Activated naive CD8-positive, alpha-beta T cell treated with anti-CD3 and anti-CD28 coated beads, Interleukin-2, amount 10 ng/mL, durations not matched to agents 7 days and 5 days (primary cell): ENCODE measurements at places on chromosomes 4 and X. TPM values are rescaled to one million over a fixed set of nuclear protein-coding genes. Genes with fewer than 3 reads are reported as not detected.

GRCh38 chr4:123784626-123785025 is 388.0 kb downstream of the SPRY1 start:
- no peak overlapping the region for H3K4me3 ChIP-seq
- no peak for DNase-seq
- H3K4me1 ChIP-seq: no peaks in the 10 kb centered on the region
- no peak overlapping the region for H3K27ac ChIP-seq

GRCh38 chrX:85115252-85115651 is 111.6 kb downstream of the APOOL start:
- H3K4me1 ChIP-seq: no peaks in the 10 kb centered on the region
- no peak for DNase-seq

GRCh38 chrX:134161162-134161561 is 75.8 kb upstream of the CCDC160 start:
- H3K27ac ChIP-seq: peak overlapping the region; percentile 44

ATP8A1 gene
- 55.3 TPM for total RNA-seq

- DNase-seq: no peak
- H3K27me3 ChIP-seq: no peaks in the 10 kb centered on the region
- H3K36me3 ChIP-seq: no peaks in the 10 kb centered on the region
- peak overlapping the region; percentile 9 for H3K4me3 ChIP-seq
These were observed 85.7 kb upstream of the MTM1 start for GRCh38 chrX:150482537-150483206.

DNA sequence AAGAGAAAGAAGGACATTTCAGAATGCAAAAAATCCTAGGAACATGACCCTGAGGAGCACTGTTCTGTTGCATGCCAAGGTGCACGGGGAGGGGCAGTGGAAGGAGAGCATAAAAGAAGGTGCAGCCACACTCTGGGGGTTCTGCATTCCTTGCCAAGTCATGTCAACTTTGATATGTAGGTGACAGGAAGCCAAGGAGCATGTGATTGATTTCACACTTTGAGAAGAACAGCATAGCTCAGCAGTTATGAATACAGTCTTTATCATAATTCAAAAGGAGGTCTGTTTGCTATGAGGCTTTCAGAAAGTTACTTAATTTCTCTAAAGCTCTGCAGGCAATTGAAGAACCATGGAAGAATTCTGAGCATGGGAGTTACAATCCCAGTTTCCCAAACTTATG is 50.6 kb downstream of the SCFD2 start:
- H3K27ac ChIP-seq: no peak overlapping the region
- H3K36me3 ChIP-seq: peaks cover 6% of the 10 kb centered on the region
- H3K4me1 ChIP-seq: peaks cover 6% of the 10 kb centered on the region
- no peaks in the 10 kb centered on the region for H3K27me3 ChIP-seq
- H3K4me3 ChIP-seq: no peak overlapping the region
